Activated T-helper 1 cell treated with anti-CD3 and anti-CD28 coated beads, Interleukin-12 subunit alpha, Interleukin-12 subunit beta, Interleukin-2, Interleukin-4 antibody, amounts not matched to agents 30 ng/mL and 10 ng/mL and 1 ng/mL, durations not matched to agents 14 hours and 24 hours and 36 hours (primary cell): ENCODE measurements at places on chromosomes 6 and 20. TPM values are rescaled to one million over a fixed set of nuclear protein-coding genes. Genes with fewer than 3 reads are reported as not detected.

The LY6G6C gene
- total RNA-seq = not detected in 2 replicates

The NKAIN4 gene
- total RNA-seq = not detected in 2 replicates

- no peak for DNase-seq
These were observed 509.3 kb downstream of the QKI start for GRCh38 chr6:163923658-163924411.

GRCh38 chr6:63928613-63929012 lies 293.0 kb downstream of the PHF3 start:
- DNase-seq = no peak

The FOXQ1 gene
- not detected in 2 replicates for total RNA-seq

The PTCHD4 gene
- not detected in 2 replicates for total RNA-seq

DNA sequence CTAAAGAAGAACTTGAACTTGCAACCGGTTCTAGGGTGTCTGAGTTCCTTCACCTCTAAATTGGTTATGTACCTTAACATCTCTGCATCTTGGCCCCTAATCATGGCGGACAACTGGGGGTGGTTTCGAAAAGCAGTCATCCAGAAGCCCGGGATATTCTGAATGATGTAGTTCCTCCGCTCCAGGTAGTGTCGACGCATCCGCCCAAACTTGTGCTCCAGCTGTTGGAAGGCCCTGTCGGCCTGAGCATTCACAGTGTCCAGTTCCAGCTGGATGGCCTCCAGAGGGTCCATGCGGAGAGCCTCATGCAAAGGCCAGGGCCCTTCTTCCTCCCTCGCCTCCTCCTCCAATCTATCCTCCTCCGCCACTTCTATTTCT lies 887 bp downstream of the TSPYL1 start:
- peak; percentile 6 for DNase-seq

The DPPA5 gene
- not detected in 2 replicates for total RNA-seq

- DNase-seq = no peak
These were observed 6.4 kb upstream of the ZNF217 start for GRCh38 chr20:53599910-53600632.

GRCh38 chr20:24894488-24894887 lies 54.6 kb upstream of the CST7 start:
- DNase-seq = no peak

DNA sequence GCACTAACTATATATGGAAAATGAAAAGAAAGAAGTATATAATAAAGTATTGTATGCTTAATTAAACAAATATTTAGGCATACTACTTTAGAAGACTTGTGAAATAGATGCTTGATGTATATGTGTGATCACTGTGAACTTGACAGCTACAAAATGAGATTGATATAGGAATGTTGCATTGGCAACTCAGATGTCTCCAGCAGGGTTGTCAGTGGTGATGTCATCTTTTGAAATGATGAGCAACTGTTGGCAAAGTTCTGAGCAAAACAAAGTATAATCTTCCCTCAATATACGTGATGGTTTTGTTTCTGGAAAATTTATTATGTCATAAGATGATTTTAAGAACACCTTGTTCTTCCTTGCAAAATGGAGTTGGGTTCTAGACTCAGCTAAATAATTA lies 133.8 kb downstream of the ARID1B start:
- no peak for DNase-seq

GRCh38 chr6:63348836-63349235 lies 29.1 kb upstream of the LGSN start:
- no peak for DNase-seq

- no peak for DNase-seq
These were observed 105.0 kb upstream of the BEND6 start for GRCh38 chr6:56849896-56850295.

The PSORS1C1 gene
- 0.26 TPM in 1 of 2 replicates, not detected in the other for total RNA-seq

The PLN gene
- not detected in 2 replicates for total RNA-seq

The IL17A gene
- not detected in 2 replicates for total RNA-seq

- DNase-seq = no peak
These were observed 73.2 kb downstream of the SMOC2 start for GRCh38 chr6:168514216-168514615.

The GPR63 gene
- total RNA-seq = 3.1 and 3.2 TPM in 2 replicates

The TRIM40 gene
- total RNA-seq = not detected in 2 replicates

DNA sequence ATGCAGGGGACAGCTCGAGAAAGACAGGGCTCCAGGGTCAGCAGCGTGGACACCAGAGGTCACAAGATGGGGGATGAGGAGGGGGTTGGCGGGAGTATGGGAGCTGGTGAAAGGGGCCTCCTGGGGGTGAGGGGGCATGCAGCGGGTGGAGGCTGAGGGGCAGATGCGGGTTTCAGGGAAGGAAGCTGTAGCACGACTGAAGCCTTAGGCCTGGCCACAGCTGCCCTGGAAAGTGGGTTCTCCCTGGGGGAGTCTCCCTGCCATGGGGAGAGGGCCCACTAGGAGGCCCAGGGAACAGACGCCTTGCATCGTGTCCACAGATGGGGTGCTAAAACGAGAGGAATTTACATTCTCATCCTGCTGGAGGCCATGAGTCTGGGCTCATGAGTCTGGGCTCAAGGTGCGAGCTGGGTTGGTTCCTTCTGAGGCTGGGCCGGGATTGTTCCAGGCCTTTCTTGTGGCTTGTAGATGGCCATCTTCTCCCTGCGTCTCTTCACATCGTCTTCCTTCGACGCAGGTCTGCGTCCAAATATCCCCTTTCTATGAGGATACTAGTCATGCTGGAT lies 18.0 kb downstream of the APCDD1L start:
- no peak for DNase-seq

The PRRT1 gene
- 0.24 and 0.57 TPM in 2 replicates for total RNA-seq

GRCh38 chr6:44630125-44631028 lies 242.9 kb downstream of the CDC5L start:
- DNase-seq = no peak

DNA sequence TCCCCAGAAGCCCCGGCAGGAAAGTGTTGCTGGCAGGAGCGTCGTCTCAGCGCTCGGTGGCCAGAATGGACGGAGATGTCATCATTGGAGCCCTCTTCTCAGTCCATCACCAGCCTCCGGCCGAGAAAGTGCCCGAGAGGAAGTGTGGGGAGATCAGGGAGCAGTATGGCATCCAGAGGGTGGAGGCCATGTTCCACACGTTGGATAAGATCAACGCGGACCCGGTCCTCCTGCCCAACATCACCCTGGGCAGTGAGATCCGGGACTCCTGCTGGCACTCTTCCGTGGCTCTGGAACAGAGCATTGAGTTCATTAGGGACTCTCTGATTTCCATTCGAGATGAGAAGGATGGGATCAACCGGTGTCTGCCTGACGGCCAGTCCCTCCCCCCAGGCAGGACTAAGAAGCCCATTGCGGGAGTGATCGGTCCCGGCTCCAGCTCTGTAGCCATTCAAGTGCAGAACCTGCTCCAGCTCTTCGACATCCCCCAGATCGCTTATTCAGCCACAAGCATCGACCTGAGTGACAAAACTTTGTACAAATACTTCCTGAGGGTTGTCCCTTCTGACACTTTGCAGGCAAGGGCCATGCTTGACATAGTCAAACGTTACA lies 817 bp downstream of the GRM1 start:
- DNase-seq = no peak

DNA sequence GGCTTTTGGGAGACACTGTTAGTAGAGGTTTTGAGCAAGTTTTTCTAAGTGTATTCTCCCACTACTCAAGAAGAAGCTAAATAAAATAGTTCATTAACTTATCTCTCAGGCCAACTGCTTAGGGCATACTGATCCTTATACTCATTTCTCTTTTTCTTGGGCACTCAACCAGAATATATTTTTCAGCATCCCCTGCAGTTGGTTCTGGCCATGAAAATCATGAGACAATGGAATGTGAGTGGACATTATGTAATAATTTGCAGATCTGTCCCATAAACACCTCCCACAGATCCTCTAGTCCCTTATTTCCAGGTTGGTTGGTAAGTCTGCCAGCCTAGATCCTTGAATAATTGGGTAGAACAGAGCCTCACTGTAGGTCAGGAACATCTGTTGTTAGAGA lies 136.7 kb downstream of the AIG1 start:
- DNase-seq = no peak

DNA sequence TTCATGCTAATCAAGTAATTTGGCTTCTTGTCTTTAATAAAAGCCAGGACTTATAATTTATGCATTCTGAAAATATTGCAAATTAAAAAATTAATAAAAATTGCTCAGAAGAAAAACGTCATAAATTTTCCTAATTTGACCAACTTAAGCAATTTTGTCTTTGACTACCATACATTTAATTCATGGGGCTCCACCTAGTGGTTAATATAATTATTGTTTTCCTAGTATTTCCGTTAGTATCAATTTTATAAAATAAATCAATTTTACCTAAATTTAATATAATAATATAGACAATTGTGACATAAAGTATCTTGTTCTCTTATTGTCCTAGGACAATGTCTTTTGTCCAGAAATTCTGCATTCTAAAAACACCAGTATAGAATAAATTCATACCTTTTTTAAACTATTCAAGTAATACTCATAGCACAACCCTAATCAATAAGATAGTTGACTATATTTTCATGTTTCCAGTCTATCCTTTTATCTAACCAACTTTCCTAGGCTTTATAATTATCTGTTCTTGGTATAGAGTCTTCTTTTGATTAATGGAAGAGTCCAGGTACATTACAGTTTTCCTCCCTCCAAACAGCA lies 319.9 kb downstream of the TRDN start:
- no peak for DNase-seq

GRCh38 chr6:81814370-81815076 lies 62.0 kb upstream of the TENT5A start:
- no peak for DNase-seq

DNA sequence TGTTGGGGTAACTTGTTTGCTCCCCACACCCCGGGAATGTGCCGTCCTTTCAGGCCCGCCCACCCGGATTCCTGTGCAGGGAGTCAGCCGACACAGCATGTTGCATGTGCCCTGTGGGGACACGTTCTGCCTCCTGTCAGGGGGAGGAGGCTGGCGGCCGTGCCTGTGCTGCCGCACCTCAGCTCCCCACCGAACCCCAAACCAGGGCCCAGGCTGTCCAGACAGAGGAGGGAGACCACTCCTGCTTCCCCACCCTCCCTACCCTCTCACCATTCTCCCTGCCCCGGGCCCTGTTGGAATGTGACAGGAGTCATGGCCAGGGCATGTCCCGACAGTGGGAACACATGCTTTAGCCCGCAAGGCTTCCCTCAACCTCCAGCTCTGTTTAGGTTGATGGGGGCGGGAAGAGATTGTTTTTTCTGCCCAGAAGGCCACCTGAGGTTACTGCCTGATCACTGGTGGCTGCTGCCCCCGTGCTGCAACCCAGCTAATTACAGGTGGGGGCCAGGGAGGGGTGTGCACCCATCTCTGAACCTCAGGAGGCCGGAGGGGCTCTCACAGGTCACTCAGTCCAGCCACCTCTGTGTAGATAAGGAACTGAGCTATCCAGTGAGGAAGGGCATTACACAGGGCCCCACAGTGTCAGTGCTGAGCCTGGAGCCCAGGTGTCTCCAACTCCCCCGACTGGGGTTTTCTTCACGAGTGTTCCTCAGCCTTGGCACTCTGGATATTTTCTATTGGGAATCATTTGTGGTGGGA lies 13.6 kb downstream of the LRRC73 start:
- DNase-seq = no peak

The TAAR5 gene
- total RNA-seq = not detected in 2 replicates

The HLA-DRB1 gene
- total RNA-seq = 33.1 and 33.7 TPM in 2 replicates

- DNase-seq = no peak
These were observed 1005.7 kb downstream of the HACE1 start for GRCh38 chr6:103854059-103854458.

GRCh38 chr6:118965371-118965770 lies 30.4 kb upstream of the MCM9 start:
- DNase-seq = no peak

DNA sequence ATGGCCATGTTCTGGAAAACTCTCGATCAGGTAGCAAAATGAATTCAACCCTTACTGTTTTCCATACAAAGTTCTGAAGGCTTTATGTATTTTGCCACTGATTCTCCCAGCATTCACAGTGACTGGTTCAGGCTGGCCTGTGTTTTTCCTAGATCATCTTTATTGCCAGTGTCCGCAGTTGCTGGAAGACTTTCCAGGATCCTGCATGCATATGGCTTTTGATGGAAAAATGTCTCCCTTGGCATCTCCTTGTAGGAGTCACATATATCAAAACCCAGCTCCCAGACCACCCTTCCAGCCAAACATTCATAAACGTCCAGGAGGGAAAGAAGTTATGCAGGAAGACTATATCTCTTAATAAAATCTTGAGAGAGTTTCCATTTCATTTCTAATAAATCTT lies 588.8 kb downstream of the MAFB start:
- DNase-seq = no peak

- DNase-seq = no peak
These were observed 122.4 kb downstream of the CBLN4 start for GRCh38 chr20:55882910-55883309.

DNA sequence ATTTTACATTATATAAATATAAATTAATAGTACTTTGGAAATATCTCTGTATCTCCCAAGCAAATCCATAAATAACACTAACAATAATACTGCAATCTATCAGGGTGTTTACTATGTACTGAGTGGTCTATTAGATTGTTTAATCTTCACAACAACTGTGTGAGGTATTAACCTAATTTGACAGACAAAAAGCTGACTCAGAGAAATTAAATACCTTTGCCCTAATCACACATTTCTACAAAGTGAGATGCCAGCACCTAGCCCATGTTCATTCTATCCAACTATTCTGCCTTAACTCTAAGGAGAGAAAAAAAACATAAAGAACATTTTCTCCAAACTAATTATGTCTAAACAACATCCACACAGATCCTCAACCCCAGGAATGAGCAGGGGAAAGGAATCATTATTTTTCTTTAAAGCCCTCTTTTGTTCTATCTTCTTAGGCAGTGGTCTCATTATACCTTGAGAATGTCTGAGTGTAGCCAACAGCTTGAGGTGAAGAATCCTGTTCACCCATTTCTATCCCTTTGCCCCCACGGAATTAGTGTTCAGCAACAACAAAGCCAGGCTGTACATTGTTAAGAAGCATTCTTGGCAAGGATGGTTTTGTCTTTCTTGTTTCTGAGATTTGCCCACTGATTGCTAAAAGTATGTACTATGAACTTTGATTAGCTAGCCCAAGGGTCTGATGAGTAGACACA lies 42.7 kb downstream of the PRL start:
- no peak for DNase-seq

The C20orf204 gene
- total RNA-seq = 5.4 and 6.1 TPM in 2 replicates
